DMS53 (cell line): ENCODE measurements at places on chromosomes 2 and 18.

DNA sequence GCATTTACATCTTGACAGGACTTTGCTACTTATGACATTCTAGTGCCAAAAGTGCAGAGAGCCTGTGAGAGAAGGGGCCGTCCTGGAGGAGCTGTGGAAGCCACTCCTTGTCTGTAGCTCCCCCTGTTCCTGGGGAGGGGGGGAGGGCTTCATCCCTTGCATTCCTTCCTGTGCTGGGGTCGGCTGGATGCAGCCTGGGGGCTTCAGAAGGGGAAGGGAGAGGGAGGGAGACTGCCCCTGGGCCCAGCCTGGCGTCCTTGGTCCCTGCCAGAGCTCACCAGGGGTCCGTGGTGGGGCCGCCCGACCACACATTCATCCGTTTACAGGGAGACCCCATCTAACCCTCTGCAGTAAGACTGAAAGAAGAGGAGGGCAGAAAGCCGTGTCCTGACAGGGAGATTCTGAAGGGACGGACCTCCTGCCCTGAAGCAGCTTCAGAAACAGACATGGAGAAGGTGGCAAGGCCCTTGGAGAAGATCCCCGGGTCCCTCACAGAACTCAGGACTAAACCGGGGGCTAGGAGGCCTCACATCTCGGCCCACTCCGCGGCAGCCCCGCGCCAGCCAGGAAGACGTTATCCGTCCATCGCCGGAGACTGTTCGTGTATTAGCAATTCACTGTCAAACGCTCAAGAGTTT lies 258.3 kb upstream of the SALL3 start:
- DNase-seq = no peak

DNA sequence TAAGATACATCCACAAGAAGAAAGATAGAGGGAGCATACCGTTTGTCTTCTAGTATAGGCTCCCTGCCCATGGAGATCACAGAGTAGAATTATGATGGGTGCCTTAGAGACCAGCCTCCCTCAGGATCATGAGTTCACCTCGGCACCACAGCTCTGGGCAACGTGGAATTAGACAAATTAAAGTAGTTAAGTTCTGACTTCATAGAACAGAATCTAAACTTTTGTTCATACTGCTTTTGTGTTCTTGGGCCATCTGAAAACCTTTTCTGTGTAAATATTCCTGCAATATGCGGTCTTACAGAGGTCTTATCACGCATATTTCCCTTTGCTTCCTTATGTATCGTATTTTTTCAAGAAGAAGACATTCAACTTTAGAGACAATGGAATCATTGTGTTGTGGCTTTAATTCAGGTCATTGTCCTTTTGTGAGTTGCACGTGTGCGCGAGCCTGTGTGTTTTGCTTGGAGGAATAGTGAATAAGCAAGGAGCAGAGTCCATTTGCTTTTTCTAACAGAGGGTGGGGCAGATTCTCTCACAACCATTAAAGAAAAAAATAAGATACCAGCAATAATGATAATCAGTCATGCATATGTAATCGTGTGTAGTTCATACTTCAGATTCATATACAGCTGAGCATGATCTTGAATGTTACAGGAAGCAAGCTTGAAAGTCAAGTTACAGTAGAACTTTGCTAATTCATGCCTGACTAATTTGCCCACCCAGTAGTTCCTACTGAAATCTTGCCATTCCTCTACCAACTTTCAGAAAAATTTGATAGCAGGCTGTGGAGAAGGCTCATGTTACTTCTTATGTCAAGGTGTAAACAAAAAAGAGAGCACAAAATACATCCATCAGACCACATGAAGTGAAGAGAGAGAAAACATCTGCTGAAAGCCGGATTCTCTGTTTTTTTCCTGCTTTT lies 243.6 kb downstream of the NEDD4L start:
- DNase-seq = peak; percentile 28

DNA sequence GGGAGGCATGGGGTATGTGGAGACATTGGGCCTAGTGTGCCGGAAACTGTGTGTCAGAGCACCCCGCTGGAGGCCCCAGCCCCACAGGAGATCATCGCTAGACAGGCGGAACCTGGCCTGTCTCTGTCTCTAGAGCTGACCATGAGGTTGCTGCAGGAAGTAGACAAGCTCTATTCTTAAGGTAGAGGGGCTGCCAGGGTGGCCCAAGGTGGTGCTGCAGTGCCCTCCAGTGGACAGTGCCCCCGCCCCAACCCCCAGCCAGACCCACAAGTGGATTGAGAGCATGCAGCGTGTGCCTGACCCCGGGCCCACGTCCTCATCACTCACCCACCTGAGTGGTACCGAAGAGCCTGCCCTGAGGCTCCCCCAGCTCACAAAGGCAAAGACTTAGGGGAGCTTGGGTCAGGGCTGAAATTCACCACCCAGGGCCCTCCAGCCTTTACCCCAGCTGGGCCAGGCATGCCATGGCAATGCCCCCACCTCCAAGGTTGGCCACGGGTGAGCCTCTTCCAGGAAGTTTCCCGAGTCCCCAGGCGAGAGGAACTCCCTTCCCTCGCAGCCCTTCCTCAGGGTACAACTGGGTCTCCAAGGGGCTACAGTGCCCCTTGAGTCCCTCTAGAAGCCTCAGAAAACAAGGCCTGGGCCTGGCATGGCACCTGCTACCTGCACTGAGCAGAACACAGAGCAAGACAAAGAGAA lies 155.0 kb downstream of the TTC32 start:
- peak; percentile 55 for DNase-seq

GRCh38 chr2:188013767-188014166 lies 277.9 kb upstream of the GULP1 start:
- DNase-seq = no peak

DNA sequence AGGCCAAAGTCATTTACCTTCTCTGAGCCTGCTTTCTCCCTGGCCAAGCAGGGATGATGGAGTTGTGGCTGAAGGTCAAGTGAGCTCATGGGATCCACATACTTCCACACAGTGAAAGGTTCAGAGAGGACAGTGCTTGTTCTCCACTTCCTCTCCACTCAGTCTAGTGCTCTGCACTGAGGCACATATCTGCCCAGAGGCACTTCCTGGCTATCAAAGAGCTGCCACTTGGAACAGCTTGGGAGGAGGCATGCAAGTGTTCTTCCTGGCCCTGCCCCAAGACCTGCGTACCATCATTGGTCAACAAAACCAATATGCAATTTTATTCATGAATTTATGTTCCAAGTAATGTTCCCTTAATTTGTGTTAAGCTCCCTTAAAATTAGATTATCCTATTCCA lies 71.9 kb downstream of the RNF152 start:
- peak; percentile 28 for DNase-seq

GRCh38 chr18:62175521-62175920 lies 11.3 kb downstream of the PIGN start:
- DNase-seq = no peak

GRCh38 chr2:15654727-15655073 lies 63.0 kb downstream of the DDX1 start:
- DNase-seq = no peak

- DNase-seq = no peak
Observed at GRCh38 chr2:182366628-182367027, 60.2 kb downstream of the PDE1A start.

DNA sequence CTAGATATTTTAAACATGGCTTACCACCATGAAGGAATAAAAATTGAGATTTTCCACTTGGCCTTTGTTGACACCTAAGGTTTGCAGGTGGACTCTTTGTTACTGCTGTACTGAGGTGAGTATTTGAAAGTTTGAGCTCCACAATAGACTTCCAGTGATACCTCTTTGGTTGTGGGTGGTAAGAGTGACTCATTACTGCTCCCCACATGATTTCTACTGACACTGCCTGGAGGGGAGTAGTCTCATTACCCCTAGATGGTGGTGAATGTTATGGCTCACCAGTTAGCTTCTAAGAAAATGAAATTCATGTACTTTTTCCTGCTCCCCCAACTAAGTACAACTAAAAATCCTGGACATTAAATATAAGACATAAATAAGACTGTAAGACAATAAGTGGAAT lies 1183.1 kb upstream of the TMEFF2 start:
- no peak for DNase-seq

DNA sequence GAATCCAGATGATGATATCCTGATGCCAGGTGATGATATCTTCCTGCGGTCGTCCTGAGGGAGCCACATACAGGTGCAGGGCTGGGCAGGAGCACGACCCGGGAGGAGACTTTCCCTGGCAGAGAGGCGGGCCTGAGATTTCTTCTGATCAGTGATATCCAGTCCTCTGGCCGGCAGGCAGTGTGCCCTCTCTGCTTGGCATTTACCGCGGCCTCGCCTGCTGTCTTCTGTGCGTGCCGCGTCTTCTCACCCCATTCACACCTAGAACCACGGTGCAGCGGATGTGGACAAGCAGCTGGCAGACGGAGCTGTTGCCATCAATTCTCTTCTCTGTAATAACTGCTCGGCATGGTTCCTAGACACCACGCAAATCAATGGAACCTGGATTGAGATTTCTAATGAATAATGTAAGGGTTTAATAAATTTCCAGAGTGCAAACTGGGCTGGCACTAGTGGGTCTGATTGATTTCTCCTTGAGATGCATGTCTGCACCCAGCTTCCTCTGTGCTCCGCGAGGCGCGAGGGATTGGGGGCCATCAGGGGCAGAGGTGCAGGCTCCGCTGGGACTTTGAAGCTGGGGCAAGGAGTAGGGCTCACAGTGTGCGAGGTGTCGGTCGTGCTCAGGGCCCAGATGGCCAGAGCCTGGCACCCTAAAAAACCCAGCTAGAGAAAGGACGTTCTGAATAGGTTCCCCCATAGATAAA lies 208.9 kb upstream of the HDAC4 start:
- no peak for DNase-seq

DNA sequence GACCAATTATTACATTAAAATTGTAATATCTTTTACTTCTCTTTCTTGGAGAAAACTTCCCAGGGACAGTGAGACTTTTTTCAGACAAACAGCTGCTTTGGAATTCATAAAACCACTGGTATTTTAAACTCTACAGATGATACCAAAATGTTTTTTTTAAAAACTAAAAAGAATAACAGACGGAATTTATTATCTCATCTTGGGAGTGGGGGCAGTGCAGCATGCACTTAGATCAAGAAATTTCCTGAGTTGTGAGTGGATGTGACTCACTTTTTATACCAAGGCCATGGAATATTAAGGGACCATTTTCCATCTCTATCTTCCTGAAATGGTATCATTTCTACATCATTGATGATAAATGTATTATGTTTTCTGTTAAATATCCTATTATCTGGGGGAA lies 422.8 kb upstream of the HNRNPA3 start:
- no peak for DNase-seq

DNA sequence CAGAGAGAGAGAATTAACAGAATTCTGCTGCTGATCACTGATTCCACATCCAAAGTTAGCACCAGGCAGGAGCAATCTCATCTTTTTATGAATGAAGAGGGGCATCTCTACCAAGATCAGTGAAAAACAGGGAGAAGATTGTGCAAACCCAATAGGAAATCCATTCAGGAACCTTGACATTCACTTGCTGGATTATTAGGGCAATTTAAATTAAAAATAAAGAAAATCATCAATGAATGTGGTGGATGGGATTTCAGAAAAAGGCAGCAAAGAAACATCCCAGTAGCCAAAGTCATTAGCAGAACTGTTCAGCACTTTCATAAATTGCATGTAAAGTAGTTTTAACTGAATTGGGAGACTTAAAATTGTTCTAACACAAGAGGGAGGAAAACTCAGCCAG lies 423.2 kb downstream of the TGIF1 start:
- DNase-seq = no peak

DNA sequence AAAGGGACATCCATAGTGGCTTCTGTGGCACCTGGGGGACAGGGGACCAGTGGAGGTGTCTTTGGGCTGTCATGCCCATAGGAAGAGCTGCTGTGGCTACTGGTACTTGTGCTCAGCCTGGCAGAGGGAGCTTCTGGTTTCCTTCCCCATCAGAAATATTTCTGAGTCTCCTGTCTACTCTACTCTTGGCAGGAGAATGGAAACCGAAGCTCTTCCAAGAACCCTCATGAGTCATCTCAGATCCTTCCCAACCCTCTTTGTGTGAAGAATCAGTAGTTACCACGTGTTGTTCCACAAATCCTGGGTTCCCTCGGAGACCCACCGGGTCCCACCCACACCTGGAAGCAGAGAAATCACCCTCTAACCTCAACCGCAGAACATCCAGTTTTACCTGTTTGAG lies 234.9 kb downstream of the FHOD3 start:
- no peak for DNase-seq

DNA sequence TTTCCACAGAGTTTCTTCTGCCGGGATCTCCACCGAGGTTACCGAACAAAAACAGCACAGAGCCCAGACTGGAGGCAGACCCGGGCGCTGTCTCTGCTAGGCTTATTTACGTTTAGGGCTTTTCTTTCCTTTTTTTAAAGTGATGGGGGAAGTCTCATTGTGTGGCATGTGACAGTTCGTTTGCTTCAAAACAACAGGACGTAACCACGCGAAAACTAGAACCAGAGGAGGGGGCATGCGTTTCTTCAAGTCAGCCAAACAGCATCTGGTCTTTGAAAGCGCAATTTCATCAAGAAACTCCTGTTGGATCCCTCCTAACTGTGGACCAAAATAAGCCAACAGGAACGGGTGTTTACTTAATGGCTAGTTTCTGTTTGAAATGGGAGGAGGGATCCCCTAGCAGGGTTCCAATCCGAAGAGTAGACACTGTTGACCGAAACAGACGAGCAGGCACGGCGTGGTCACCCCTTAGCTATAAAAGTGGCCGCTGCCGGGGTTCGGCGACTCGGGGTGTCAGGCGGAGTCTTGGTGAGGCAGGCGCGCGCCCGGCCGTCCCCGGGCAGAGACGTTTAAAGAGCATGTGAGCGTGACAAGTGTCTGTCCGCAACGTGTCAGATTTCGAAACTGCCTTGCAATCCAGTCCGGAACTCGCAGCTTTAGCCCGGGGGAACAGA lies 997 bp upstream of the TGIF1 start:
- peak; percentile 96 for DNase-seq

DNA sequence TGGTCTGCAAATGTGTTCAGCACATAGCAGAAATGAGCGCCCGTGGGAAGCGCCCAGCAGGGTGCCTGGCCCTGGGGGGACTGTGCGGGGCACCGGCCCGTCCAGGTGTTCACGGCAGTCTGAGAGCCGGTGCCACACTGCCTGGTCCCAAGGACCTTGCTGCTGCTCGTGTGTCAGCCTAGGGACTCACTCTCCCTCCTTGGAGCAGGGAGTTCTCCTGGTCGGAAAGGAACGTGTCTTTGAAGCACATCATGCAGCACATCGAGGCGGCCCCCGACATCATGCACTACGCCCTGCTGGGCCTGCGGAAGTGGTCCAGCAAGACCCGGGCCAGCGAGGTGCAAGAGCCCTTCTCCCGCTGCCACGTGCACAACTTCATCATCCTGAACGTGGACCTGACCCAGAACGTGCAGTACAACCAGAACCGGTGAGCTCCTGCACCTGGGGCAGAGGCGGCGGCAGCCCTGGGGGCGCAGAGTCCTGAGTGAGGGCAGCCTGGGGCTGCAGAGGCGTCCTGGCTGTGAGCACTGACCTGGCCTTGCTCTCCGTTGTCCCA lies 36.0 kb downstream of the NTSR2 start:
- no peak for DNase-seq

DNA sequence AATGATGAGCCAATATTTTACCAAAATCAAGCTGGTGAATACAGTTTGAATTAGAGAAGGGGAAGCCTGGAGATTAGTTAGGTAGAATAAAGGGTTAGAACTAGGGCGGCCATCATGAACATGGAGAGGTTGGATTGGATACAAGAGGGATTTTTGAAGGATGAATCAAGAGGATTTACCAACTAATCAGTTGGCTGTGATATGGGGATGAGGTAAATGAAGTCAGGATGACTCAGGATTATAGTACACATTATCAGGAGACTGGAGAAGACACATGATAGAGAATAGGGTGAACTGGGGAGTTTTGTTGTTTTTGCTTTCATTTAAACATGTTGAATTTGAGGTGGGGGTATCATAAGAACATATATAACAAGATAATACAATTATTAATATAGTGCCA lies 73.8 kb upstream of the PROKR1 start:
- DNase-seq = no peak
